Heart right ventricle (tissue), 16 donors: ENCODE measurements at places on chromosomes 1 and 21.

- DNase-seq: no peak
Measured at GRCh38 chr1:24362982-24363614, 43.9 kb downstream of the GRHL3 start.

- DNase-seq: no peak
Measured at GRCh38 chr1:225617479-225617878, 35.4 kb downstream of the ENAH start.

DNA sequence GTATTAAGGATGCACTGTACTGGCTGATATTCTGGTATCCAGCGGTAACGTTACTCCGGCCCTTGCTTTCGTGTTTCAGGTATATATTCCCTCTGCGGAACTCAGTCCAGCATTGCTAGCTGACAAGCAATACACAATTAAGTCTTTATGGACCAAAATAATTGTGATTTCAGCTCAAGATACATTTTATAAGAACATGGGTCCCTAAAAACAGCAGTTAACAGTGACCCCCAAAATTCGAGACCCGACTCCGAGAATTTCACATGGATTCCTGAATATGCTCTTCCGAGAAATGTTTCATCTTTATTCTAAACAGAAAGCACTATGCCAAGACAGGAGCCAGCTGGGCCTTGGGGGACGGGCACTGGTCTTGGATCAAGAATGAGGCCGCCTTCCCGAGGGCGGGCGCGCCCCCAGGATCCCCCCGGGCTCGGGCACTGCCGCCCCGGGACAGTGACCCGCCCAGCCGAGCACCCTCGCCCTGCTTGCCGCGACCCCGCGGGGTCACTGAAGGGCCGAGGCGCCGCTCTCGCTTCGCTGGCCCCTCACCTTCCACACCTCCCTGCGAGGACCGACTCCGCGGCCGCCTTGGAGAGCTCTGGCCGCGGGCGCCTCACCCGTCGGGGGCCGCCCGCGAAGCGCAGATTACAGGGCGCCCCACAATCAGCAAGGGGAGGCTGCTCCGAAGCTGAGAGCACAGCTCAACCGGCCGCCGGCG, 610 bp downstream of the SCYL3 start:
- DNase-seq: no peak

- peak; percentile 36 for DNase-seq
Measured at GRCh38 chr21:27802816-27803475, 836.1 kb upstream of the ADAMTS5 start.

DNA sequence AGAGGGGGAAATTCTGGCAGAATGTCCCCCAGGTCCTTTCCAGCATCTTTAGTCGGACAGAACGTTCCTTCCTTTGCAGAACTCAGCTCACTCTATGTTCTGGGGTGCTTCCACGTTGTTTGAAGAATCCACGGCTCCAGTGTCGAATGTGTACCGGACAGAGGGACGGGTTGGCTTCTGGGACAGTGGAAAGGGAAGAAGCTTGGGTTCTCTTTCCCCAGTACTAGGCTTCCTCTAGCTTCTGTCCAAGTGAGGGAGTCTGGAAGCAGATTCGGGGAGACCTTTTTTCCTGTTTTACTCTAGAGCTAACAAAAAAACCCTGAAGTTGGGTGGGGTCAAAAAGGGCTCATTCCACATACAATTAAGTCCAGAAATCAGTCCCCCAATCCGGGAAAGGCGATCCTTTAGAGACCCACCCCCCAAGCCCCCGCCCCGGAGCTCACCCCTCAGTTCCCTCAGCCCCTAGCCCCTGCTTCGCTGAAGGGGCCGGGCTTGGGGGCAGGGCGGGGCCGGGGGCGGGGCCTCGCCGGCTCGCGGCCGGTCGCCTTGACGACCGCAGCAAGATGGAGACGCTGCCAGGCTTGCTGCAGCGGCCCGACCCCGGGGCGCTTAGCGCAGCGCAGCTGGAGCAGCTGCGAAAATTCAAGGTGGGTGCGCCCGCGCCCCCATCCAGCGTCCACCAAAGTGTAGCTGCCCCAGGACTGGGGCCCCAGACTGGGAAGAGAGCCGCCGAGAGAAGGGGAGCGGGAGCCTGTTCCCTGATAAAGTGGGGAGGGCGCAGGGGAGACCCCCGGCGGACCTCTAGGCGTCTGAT, at the start of gene RIIAD1:
Gene RIIAD1 (plus strand): TSS at position 549 of the 814 bp plus-strand sequence. CDS start 15 bp downstream, at position 564.
- DNase-seq: peak; percentile 51

DNA sequence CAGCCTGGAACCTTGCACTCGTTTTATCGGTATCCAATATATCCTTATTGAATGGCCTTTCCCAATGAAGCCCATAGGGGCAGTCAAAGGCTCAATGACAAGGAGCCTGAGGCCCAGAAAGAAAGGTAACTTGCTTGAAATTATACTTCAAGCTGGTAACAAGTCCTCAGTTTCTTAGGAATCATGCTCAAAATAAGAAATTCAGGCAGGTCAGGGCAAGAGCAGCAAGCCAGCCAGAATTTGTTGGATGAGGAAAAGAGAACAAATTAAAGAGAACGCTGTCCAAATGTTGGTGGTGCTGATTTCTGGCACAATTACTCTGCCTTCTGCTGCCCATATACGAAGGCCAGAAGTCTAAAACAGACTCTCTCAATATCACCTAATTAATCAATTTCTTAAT, 77.6 kb downstream of the DDX20 start:
- no peak for DNase-seq

DNA sequence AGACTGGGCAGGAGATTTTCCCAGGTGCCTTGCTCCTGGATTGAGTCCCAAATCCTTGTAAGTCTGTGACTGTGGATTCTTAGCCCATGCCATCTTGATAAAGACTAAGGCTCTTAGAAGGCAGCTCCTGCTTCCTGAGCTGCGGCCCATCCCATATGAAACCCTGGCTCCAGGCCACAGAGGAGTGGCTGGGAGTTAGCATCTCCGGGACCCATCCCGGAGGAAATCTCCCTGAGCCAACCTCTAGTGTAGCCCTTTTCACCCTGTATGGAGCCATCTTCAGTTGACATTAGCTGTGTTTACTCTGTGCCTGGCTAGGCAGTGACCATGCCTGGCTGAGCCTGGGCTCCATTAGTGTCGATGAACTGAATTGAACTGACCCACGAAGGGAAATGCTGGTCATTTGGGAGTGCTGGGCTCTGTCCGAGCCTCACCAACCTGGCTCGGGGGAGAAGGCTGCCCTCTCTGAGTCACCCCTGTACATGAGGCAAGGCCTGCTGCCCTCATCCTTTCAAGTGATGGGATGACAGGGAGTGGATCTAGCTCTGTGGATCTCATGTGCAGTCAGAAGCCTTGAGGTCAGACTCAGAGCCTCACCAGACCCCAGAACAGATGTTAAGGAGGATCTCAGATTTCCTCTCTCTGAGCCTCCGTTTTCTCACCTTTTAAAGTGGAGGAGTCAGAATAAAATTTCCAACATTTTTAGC, 37.5 kb downstream of the LGR6 start:
- DNase-seq: no peak
